Activated naive CD4-positive, alpha-beta T cell treated with anti-CD3 and anti-CD28 coated beads, Interleukin-2, amount 50 U/mL, for 16 hours (primary cell): ENCODE measurements at places on chromosomes 11 and 22.

DNA sequence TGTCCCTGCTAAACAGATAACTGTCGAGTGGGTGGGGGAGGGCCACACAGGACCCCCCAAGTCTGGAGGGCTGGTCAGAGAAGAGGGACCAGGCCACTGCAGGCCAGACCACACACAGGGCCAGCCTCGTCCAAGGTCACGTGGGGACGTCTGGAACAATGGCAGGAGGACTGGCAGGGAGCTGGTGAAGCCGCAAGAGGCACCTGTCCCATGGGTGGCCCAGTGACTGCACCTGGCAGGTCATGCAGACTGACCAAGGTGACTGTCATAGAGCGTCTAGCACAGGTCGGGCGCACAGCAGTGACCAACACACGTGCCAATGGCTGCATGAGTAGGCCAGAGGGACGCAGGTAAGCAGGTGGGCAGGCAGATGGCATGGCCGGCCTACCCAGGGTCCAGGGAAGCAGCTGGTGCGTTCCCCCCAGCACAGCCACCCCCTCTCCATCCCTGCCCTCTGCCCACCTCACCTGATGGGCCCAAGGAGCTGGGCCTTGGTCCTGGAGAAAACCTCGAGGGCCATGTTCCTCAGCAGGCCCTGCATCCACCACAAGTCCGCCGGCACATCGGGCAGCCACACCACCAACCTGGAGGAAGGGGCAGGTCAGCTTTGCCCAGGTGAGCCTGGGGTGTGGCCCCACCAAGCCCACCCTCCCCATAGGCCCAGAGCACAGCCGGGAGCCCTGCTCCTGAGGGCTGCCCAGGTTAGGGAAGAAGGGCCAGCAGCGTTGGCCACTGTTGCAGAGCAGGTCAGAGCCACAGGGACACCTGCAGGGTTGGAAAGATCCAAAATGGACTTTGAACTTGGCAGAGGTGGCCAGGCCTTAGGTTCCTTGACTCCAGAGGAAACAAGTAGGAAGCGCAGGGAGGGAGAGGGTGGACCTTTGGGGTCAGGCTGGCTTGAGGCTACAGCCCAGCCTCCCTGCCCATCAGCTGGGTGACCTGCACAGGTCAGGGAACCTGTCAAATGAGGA, 10.4 kb downstream of the PNPLA5 start:
- DNase-seq = peak; percentile 5

DNA sequence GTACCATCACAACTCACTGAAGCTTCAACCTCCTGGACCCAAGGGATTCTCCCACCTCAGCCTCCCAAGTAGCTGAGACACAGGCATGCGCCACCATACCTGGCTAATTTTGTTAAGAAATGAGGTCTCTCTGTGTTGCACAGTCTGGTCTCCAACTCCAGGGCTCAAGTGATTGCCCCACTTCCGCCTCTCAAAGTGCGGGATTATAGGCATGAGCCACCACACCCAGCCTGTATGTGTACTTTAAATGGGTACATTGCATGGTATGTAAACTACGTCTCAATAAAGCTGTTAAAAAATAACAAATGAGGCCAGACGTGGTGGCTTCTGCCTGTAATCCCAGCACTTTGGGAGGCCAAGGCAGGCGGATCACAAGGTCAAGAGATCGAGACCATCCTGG, 36.2 kb upstream of the DDX6 start:
- no peak for DNase-seq

DNA sequence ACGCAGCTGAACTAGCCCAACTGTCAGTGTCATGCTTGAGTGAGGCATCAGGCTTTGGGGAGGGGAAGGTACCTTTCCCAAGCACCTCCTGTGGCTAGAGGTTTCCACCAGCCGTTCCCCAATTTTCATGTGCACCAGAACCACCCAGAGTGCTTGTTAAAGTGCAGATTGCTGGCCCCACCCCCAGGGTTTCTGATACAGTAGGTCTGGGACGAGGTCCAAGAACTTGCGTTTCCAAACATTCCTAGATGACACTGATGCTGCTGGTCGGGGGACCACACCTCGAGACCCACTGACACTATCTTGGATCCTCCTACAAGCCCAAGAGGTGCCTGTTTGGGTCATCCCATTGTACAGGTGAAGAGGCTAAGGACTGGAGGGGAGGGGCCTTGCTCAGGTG, 59.8 kb downstream of the PDE2A start:
- DNase-seq = no peak

DNA sequence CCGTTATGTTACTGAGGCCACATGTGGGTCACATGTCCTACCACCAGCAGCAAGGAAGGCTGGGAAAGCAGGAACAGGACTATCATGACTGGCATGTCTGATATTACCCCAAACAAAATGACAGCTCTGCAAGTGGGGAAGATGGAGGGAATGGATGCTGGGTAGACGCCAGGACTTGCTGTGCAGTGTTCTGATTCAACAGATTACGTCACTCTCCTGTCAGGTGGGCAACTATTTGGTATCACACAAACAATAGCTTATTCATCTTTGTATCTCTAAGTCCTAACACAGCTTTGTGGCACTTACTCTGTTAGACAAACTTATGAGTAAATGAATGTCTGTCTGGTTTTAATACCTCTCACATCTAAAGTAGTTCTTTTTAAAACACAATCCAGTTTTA, 105.2 kb downstream of the SPON1 start:
- DNase-seq = no peak

DNA sequence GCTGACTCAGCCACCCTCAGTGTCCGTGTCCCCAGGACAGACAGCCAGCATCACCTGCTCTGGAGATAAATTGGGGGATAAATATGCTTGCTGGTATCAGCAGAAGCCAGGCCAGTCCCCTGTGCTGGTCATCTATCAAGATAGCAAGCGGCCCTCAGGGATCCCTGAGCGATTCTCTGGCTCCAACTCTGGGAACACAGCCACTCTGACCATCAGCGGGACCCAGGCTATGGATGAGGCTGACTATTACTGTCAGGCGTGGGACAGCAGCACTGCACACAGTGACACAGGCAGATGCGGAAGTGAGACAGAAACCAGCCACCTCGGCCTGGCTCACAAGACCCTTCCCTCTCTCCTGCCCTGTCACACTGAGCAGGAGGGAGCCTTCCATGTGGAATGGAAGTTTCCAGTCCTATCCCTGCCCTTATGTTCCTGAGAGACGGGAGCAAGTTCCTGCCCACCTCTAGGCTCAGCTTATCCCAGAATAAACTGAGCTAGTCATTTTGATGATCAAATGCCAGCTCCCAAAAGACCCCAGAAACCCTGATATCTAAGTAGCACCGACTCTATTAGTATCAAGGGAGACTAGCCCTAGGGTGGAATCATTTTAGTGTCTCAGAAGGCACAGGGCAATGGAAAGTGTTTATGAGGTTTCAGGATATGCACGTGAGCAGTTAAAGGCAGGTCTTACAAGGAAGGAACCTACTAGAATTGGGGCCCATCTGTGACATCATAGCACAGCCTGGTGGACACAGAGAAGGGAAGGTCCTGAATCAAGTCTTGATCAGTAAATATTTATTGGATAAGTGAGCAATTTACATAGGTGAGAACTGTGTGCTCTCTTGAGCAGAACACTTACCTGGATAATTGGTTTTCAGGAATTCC, 6.3 kb upstream of the IGLL5 start:
- DNase-seq = no peak

- peak; percentile 56 for DNase-seq
Observed at GRCh38 chr22:24758164-24758799, 16.2 kb downstream of the PIWIL3 start.

DNA sequence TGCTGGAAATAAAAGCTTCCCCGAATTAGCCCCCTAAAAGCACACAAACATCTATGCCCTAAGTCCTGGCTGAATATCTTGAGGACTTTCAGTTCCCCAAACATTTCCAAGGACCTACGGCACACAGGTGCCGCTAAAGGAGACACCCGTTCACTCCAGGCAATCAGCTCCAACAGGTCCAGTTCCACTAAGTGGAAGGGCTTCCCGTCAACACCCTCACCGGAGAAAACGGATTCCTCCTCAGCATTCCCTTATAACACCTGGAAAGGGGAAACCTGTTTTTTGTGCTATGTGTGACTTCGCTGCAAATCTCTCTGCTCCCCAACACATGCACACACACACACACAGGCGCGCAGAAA, 3.9 kb downstream of the TENM4 start:
- no peak for DNase-seq

- peak; percentile 88 for DNase-seq
Observed at GRCh38 chr11:64230171-64230984, at the start of gene DNAJC4. DNAJC4 (plus strand) TSS chr11:64230548; CDS start chr11:64230855, 307 bp downstream.

- DNase-seq = no peak
Observed at GRCh38 chr22:25182131-25183110, 17.2 kb upstream of the CRYBB3 start.

DNA sequence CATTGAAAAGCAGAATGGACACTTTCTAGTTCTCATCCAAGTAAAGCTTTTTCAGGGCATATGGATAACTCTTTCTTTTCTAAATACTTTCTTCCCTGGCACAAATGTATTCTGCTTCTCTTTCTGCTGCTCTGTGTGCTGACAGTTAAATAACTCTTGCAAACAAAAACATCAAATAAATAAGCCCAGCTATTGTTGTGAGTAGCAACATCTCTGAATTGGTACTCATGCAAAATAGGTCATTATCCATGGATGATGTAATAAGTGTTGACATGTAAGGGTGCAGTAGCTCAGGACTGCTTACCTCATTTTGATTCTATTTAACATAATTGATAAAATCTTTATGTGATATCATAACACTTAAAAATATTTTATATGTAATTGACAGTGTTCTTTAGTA, 164.3 kb downstream of the MSANTD4 start:
- no peak for DNase-seq

DNA sequence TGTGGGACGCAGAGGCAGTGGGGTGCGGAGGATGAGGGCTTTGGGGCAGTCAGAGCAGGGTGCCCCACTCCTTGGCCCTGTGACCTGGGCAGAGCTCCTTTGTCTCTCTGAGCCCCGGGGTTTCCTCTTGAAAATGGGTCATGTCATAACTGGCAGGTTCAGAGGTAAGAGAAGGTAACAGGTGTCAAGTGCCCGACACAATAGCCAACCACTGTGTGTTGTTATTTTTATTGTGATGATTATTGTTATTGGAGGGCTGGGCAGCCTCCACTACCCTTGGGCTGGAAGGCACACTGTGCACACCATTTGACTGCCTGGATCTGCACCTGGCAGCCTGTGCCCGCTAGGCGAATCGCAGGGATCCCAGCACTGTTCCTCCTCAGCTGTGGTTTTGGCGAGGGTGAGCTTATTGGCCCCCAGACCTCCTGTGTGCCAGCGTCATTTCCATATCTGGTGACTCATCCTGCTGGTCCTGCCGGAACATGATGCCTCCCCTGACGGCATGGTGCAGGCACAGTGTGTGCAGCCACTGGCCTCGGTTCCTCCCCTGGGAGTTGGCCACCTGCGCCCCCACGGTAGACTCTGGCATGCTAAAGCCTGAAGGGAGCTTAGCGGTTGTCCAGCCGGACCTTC, 15.4 kb upstream of the SOX10 start:
- no peak for DNase-seq

DNA sequence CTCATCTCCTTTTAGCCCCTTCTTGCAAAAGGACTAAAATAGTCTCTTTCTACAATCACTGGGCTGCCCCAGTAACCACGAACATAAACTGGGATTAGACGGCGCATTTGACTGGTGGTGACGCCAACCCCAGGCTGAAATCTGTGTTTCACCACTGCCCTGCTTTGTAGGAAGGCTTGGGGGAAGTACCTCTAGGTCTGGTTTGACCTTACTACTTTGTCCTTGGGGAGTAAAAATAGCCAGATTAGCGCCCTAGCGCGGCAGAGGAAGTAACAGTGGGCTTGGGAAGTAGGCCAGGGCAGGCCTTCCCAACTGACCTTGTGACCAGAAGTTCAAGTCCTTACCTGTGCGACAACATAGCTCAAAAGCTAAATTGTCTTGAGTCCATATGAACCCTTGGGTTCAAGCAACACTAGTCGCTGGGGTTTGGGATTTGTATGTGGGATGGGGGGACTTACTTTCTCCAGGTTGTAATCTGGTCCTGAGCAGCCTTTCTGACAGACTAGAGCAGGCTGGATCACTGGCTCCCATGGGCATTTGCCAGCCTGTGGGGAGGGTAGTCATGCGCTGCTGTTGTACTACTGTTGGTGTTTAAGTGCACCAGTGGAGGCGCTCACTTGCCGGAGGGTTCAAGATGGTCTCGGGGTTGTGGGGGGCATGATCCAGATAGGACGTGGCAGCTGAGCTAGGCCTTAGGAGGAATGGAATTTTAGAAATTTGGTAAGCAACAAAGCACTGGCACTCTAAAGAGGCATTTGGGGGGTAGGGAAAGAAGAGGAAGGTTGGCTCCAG, 953 bp upstream of the PACS1 start:
- DNase-seq = peak; percentile 46

GRCh38 chr22:22207845-22208564, 36.6 kb upstream of the VPREB1 start:
- DNase-seq = peak; percentile 79

DNA sequence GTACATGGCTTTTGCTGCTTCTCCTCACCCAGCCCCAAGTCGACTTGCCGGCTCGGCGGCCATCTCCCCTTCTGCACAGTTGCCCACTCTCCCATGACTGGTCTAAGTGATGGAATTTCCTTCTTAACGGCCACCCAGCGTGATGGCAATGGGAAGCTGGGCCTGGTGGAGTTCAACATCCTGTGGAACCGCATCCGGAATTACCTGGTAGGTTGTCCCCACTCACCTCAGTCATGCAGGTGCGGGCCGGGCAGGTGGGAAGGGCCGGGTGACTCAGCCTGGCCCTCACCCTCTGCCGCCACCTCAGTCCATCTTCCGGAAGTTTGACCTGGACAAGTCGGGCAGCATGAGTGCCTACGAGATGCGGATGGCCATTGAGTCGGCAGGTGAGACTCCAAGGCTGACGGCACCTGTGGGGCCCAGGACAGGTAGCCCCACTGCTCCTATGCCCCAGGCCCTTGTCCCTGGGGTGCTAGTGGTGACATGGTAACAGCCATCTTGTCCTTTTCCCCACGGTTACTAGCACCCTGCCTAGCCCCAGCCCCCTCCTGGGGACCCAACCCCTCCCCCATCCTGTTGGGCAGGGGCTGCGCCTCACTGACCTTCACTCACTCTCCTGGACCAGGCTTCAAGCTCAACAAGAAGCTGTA, 28.1 kb downstream of the CAPN1 start:
- DNase-seq = no peak

GRCh38 chr22:20520093-20520511, 12.7 kb downstream of the MED15 start:
- DNase-seq = no peak

GRCh38 chr11:65423516-65424204, 1.1 kb downstream of the NEAT1 start:
- peak; percentile 37 for DNase-seq

DNA sequence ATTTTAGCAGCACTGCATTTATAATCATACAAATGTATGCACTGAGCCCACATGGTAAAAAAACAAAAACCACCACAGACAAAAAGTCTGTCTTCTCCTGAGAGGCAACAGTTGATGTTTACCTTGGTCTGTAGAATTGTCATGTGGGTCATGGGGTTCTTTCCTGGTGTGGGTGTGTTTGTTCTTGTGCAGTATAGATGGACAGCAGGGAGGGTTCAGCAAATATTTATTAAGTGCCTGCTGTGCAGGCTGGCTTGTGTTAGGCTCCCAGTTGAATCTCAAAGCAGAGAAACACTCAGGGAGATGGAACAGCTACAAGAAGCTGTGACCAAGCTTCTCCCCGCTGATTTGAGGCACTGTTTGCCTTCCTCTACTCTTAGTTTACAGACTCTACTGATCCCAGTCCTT, 82.2 kb downstream of the PISD start:
- DNase-seq = no peak
